ENCODE measurements at places on chromosomes 7 and 10. TPM values are rescaled to one million over a fixed set of nuclear protein-coding genes. Genes with fewer than 3 reads are reported as not detected.

Gene GJD4
- total RNA-seq = 0.22 TPM

Gene SAMD9
- total RNA-seq = 32.9 TPM

Gene CLRN3
- total RNA-seq = not detected

Gene SFTPD
- total RNA-seq = 0.32 TPM

Gene MMRN2
- 5.2 TPM for total RNA-seq

Gene PPP1R9A
- total RNA-seq = under 0.01 TPM

Gene UCN3
- total RNA-seq = not detected

Gene BHLHA15
- total RNA-seq = 0.26 TPM

Gene PNLIPRP3
- total RNA-seq = not detected

Gene NUP205
- 37.4 TPM for total RNA-seq

Gene MMP21
- total RNA-seq = not detected
